ENCODE measurements at places on chromosomes 3 and 15.

DNA sequence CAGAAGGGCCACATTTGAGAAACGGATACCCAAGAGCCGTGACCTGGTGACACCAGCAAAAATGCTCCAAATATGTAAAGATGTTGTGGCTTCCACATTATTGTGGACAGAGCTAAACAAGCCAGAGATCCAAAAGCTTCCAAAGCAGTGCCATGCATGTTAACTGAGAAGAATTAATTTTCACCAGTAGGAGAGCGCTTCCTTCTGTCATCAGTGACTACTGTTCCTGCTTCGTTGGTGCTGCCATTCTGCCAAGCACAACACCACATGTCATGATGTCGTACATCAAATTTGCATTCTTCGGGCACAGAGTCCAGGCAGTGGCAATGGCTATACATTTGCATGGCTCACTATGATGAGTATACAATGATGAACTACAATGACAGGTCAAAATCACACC is 19.1 kb upstream of the CHST2 start:
- DNase-seq, result no peak

DNA sequence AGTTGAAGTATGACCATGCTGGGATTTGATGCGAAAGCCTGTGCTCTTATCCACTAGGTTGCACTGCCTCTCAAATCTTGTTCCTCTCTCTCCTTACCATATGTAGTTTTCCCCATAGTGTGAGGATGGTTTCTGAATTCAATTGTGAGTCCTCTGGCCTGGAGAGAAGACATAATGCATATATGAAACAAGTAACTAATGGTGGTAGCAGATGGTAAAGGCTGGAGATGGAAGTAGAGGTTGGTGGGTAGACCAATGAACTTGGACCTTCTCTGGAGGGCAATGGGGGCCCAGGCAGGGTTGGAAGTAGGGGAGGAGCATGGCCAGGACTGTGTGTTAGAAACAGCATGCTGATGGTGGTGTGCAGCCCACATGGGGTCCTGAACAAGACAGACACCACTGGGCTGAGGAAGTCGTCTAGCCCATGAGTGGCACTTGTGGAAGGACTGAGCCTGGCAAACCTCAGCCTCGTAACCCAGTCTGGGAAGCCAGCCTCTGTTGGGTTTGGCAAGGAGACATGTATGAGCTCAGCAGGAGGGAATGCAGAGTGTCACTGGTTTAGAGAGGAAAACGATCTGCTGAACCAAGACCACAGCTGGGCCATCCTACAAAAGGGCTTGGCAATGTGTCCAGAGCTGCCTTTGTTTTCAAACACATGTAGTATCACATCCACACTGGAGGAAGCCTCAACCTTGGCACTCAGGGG is 18.5 kb upstream of the LMCD1 start:
- no peak for DNase-seq

- DNase-seq, result no peak
Measured at GRCh38 chr15:23422099-23422945, 24.7 kb downstream of the GOLGA6L2 start.

DNA sequence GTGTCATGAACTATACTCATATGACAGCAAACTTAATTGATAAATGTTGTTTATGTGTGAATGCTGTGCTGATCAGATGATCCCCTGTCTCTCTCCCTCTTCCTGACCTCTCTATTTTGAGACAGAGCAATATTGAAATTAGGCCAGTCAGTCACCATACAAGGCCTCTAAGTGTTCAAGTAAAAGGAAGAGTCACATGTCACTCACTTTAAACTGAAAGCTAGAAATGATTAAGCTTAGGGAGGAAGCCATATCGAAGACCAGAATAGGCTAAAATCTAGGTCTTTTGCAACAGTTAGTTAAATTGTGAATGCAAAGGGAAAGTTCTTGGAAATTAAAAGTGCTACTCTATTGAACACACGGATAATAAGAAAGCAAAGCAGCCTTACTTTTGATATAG is 498.6 kb downstream of the ZPLD1 start:
- DNase-seq, result no peak

GRCh38 chr15:62469478-62469873 is 304.4 kb upstream of the C2CD4B start:
- no peak for DNase-seq

- no peak for DNase-seq
Measured at GRCh38 chr15:86016750-86017149, 62.9 kb upstream of the AGBL1 start.

DNA sequence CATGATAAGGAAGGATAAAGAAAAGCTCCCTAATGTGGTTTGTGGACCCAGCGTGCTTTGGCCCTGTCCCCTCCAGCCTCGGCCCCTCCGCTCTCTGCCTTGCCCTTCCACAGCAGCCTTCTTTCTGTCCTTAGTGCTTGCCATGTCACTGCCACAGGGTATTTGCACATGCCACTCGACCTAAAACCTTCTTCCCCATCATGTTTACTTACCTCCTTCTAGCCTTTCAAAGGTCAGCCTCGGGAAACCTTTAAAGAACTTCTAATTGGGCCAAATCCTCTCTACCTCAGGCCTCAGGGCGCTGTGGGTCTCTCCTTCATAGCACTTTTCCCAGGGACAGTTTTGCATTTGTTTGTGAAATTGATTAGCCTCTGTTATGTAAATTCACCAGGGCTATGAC is 73.0 kb downstream of the SCN11A start:
- DNase-seq, result no peak

DNA sequence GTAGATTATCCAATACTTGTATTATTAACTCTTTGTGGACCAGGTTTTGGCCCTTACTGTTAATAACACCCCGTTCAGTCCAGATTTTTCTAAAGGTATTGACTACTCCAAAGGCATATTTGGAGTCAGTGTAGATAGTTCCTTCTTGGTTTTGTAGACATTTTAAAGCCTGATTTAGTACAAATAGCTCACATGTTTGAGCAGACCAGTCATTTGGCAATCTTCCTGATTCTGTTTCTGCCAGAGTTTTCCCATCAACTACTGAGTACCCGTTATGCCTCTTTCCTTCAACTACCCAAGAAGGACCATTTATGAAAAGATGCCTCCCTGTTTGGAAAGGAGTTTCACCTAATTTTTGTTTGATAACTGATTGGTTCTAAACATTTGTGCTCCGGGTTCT is 82.0 kb downstream of the CHCHD4 start:
- DNase-seq, result no peak

DNA sequence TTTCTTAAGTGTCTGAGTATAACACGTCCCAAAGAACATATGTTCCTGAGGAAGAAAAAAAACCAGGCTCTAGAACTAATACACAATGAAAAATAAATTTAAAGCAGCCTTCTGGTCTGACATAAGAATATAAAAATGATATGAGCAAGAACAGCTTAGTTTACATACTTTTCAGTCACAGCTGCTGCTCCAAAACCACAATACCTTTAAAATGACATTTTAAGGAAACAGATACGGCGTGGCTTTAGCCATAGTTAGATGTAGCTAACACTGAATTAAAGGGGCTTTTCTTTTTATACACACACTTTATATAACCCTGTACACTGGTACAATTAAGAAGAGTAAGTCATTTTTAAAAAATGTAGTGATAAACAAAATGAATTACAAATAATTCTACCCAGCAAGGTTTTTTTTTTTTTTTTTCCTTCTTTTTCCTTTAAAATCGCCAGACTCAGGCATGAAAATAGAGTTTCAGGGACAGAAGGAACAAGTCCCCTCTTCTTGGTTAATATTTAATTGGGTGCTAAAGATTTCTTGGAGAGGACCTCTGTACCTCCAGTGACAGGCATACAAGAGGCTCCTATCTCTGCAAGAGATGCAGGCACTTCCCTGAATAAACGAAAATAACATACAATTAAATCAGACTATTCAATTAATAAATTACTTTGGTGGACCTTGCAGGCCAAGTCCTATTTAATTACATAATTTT is 265.6 kb downstream of the FOXP1 start:
- DNase-seq, result no peak

- DNase-seq, result no peak
Measured at GRCh38 chr3:139301183-139301582, 42.6 kb upstream of the MRPS22 start.

DNA sequence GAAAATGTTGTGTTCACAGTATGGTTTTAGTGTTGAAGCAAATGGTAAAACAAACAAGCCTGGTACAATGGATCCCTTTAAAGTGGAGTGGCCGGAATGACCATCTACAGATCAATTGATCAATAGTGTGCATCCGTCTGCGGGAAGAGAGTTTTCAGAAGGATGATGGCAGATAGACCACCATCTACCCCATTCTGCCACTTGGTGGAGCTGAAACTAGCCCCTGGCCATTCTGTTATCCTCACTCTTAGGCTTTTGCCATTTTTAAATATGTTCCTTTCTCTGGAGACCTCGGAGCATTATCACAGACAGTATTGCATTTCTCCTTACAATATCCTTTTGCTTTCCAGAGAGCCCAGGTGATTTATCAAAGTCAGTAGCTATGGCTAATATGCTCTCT is 258.9 kb upstream of the CFAP20DC start:
- DNase-seq, result no peak

- no peak for DNase-seq
Measured at GRCh38 chr3:31268868-31269267, 263.9 kb upstream of the STT3B start.

- no peak for DNase-seq
Measured at GRCh38 chr3:16332904-16333426, 68.0 kb downstream of the OXNAD1 start.

- DNase-seq, result no peak
Measured at GRCh38 chr3:58581328-58582091, 4.3 kb upstream of the FAM107A start.

- no peak for DNase-seq
Measured at GRCh38 chr3:177820683-177821316, 623.5 kb upstream of the TBL1XR1 start.

- DNase-seq, result no peak
Measured at GRCh38 chr15:91473894-91474545, 374.0 kb downstream of the SV2B start.

- no peak for DNase-seq
Measured at GRCh38 chr15:74207652-74208440, 5.3 kb upstream of the STRA6 start.

GRCh38 chr3:74801924-74802323 is 187.5 kb upstream of the CNTN3 start:
- DNase-seq, result no peak

GRCh38 chr3:180048103-180048502 is 11.4 kb upstream of the PEX5L start:
- DNase-seq, result no peak

DNA sequence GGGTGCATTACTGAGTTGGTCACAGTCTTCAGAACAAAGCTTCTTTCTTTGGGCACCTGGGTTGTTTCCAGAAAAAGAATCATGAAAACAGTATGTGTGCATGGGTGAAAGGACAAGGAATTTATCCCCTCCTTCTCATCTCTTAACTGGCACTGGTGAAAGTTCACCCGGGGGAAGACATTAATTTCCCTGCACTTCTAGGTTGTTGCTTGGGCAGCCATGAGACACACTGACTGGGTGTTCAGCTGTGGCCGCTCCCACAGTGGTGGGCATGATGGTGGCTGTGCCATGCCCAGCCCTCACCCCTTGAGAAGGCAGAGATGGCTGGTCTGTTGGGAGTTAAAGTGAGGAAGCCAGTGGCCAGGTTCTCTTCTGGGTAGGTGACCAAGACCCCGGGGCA is 16.6 kb upstream of the KY start:
- no peak for DNase-seq

DNA sequence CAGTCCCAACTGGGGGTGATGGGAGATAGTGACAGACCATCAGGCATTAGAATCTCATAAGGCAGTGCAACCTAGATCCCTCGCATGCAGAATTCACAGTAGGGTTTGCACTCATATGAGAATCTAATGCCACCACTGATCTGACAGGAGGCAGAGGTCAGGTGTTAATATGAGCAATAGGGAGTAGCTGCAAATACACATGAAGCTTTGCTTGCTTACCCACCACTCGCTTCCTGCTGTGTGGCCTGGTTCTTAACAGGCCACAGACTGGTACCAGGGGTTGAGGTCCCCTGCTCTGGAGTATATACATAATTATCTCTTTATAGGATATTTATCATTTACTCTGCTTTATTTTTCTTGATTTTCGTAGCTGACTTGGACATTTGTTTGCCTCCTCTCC is 36.0 kb upstream of the ZMAT3 start:
- DNase-seq, result no peak

- DNase-seq, result no peak
Measured at GRCh38 chr15:81516461-81516860, 142.4 kb upstream of the TMC3 start.

GRCh38 chr3:108806316-108806715 is 16.3 kb upstream of the TRAT1 start:
- DNase-seq, result no peak

DNA sequence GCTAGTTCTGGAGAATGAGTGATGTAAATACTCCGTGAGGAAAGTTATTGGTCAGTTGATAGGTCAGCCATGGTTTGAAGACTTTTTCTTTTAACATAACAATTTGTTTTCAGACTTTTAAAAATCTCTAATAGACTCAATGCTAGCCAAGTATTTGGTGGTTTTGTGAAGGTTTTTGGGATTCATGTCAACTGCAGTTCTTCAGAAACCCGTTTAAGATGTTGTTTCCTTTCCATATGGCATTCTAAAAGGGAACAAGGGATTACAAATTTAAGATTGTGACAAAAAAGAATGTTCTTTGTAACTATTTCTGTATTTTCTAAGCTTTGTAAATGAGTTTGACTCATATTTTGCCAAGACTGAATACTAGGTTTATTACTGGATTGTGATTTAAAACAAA is 281.7 kb upstream of the COL8A1 start:
- no peak for DNase-seq

DNA sequence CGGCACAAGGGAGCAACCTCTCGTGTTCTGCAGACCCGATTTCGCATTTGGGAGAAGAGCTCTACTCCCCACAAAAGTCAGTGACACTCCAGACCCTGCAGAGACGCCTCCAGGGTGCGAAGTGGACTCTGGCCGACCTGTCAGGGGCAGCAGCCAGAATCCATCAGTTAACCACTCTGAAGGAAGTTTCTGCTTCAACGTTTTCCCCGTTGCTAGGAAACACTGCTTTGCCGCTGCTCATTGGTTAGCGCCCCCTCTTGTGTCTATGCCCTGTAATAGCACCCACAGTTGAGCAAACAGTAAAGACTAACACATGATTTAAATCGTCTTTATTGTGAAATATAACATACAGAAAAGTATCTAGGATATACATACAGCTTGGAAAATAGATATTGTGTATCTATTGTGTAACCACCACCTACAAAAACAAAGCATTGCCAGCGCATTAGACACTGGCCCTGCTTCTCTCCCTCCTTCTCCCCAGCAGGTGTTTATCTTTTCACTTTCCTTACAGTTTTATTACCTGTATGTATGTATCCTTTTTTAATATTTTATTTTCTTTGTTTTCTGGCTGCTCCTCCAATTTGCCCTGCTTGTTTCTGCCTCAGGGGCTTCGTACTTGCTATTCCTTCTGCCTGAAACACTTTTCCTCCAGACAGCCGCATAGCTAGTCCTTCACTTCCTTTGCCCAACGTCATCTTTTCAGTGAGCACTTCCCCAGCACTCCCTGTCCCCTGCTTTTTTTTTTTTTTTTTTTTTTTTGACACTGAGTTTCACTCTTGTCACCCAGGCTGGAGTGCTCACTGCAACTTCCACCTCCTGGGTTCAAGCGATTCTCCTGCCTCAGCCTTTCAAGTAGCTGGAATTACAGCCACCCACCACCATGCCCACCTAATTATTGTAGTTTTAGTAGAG is 38.8 kb downstream of the TMEM40 start:
- DNase-seq, result peak; percentile 43

All from cerebellar nuclear complex (tissue), 1 donor.